Mucosa of descending colon (tissue), 3 donors: ENCODE measurements at places on chromosomes 6 and 20.

DNA sequence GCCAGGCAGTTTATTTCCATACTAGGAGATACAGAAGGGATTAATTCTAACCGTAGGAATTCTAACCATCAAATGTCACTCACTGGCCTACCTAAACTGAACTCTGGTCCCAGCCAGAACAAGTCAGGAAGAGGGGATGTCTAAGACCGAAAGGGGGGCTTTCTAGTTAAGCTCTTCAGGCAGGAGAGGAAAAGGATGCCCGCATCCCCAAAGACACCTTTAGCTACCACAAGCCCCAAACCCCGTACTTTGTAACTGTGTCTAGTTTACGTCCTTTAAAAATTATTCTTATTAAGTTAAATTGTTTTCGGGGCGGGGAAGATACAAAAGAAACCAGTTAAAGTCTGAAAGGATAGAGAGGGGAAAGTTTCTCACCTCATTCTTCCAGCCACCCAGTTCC, 1.2 kb upstream of the ZNF76 start:
- no peak for DNase-seq

DNA sequence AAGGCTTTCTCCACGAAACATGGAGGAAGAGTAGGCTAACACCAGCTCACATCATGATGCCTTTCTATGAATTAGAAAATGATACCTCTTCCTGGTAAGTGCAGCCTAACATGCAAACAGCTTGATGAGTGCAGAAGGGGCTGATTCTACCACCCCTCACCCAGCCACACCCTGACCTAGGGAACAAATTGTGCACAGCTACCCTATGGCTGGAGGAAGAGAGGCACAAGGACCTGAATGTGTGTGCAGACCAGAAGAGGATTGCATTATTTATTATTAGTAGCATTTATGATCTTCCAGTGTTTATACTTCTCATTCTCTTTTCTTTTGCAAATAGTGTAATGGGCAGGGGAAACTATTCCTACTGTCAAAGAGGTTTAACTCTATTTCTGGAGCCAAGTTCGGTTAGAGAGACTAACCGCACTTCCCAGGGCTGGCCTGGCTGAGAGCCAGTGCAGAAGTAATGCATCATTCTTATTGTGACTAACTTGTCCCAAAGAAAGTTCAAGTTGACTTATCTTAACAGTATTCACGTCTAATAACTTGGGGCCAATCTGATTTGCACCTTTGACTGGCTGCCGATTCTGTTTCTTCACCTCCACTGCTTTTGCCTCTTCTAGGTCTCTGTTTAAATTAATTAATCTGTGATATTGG, 237.5 kb downstream of the CD83 start:
- peak; percentile 42 for DNase-seq

GRCh38 chr20:49765413-49765736, 47.3 kb upstream of the SLC9A8 start:
- DNase-seq = no peak

DNA sequence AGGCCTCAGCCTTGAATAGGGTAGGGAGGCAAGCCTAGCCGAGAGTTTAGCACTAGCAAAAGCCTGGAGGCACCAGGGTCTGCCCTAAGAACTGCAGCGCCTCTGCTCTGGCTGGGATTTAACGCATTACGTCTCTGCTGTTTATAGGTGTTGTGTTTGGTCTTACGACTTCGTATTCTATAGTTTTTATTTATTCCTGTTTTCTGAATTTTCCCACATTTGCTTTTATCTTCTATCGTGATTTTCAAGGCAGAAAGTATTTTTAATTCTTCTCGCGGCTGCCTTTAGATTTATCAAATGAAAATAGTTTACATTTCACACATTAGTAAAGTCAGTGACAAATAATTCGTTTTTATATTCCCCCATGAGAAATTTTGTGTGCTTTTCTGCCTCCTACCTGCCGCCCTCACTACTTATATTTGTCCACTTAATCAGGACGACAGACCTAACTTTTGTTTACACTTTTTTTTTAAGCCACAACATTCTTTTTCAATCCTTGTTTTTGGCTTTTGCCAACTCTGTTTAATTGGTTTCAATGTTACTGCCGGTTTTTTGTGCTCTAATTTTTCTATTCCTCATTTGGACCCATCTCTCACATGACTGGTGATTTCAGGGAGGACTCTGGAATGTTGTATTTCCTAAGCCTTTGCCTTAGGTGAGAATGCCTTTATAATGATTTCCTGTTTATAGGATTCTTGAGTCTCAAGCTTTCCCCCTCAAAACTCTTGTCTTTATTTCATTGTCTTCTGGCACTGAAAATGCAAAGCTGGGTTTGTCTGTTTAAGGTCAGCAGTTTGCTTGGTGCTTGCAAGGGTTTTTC, 1.3 kb upstream of the LZTS3 start:
- DNase-seq = no peak

DNA sequence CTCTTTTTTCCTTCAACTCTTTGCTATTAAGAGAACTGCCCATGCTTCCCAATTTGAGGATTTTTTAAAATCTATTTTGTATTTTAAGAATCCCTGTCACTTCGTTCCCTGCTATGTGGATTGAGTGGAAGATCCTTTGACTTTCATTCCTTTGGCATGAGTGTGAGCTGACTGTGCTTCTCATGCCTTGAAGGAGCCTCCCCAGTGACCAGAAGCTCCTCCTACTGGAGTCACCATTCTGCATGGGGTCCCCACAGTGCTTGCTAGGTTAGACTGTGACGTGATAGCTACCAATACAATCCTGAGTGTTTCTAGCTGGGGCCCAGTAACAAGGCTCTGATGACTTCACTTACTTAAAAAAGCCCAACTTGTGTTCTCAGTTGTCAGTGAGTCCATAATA, 104.4 kb upstream of the LAMP5 start:
- no peak for DNase-seq

GRCh38 chr6:156832669-156833068, 55.5 kb downstream of the ARID1B start:
- no peak for DNase-seq

- DNase-seq = no peak
These were observed 193.7 kb upstream of the PROKR2 start for GRCh38 chr20:5510446-5510845.

DNA sequence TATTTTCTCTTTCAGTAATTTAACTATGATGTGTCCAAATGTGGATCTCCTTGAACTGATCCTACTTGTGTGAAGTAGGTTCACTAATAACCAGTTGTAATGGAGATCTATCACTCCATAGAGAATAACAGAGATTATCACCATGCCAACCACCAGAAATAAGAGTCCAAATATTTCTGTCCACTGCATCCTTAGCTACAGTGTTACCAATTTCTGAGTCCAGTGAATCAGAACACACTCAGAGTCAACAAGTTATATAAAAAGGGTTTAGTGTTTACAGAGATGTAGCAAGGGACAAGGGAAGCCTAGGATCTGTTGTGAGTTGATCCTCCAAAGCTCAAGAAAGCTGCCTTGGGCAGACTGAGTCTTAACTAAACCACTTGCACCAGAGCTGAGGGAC, 882.8 kb downstream of the TBC1D32 start:
- DNase-seq = no peak

- no peak for DNase-seq
These were observed 27.3 kb upstream of the TCFL5 start for GRCh38 chr20:62888910-62889309.

DNA sequence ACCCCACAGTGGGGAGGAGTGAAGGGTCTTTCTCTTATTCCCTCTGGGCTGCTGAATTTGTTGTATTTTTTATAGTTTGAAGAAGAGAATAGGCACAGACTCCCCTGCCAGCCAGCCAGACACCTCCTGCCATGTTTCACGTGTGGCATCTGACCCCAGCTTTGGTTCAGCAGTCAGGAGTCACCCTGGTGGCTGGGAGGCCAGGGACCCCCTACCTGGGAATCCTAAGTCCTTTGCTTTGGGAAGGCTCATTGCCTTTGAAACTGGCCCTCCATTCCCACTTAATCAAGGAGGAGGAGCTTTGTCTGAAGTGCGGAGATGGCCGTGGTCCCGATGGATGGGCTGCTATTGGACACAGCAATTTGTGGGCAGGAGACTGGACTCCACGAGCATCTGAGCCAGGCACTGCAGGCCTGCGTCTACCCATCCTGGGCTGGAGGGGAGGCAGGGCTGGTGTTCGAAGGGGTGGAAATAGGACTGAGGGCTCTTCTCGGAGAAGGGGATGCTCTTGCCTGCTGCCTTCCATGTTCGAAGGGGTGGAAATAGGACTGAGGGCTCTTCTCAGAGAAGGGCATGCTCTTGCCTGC, 196.1 kb downstream of the DLL1 start:
- no peak for DNase-seq

DNA sequence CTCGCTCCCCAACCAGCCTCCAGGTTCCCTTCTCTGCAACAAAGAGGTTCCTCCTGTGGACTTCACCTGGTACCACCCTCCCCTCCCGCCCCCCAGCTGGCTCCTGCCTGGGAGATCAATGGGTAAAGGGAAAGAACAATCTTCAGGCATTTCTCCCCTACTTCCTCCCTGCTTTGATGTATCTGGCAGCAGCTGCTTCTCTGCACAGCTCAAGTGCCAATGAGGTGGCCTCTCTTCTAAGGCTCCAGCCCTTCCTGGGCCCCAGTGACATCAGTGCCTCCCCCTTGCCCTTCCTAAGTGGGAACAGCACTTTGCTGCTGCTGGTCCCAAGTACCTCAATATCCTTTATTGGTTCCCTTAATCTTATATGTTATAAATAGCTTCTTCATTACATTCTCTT, 23.5 kb downstream of the MOCS1 start:
- no peak for DNase-seq

DNA sequence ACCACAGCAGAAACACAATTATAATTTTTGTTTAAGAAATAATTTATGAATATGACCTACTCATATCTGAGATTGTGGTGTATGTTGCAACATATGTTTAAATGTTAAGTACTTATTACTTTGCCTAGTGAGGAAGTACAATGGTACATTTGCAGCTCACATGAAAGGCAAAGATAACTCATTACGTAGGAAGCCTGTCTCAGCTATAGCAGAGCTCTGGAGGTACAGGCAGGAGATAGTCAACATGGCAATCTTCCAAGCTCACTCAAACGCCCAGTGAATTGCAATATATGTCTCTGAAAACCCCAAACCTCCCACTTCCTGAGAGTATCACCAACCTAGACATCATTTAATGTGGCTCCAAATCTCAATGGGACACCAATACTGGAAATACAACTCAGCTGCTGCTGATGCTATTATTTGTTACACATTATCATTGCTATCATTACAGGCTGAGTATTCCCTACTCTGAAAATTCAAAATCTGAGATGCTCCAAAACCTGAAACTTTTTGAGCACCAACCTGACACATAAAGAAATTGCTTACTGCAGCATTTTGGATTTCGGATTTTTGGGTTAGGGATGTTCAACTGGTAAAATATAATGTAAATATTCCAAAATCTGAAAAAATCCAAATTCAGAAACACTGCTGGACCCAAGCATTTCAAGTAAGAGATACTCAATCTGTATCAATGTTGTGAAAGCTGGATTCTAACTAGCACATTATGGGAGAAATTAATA, 25.1 kb upstream of the GSTA4 start:
- DNase-seq = no peak

DNA sequence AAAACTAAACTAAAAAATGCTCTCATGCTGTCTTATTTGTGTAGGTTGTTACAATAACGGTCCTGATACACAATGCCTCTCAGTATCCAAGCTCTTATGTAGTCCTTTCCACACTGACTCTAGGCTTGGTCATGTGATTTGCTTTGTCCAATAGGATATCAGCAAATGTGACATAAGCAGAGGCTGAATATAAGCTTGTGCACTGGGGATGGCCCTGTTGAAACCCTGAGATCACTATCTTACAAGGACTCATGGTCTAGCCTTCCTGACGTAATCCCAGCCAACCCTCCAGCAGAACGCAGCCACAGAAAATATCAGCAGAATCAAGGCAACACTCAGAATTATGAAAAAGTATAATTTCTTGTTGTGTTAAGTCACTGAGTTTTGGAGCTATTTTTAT, 145.1 kb upstream of the CCN2 start:
- DNase-seq = no peak

GRCh38 chr6:169566961-169567750, 134.7 kb downstream of the WDR27 start:
- DNase-seq = no peak

GRCh38 chr6:31979238-31979898, 2.5 kb upstream of the C4A start:
- no peak for DNase-seq

- peak; percentile 10 for DNase-seq
These were observed 247.6 kb downstream of the DLL1 start for GRCh38 chr6:170043150-170043819.

- peak; percentile 17 for DNase-seq
These were observed 103.3 kb downstream of the YTHDF1 start for GRCh38 chr20:63112491-63113219.

- DNase-seq = no peak
These were observed 7.9 kb downstream of the KIAA1755 start for GRCh38 chr20:38252292-38253288.

DNA sequence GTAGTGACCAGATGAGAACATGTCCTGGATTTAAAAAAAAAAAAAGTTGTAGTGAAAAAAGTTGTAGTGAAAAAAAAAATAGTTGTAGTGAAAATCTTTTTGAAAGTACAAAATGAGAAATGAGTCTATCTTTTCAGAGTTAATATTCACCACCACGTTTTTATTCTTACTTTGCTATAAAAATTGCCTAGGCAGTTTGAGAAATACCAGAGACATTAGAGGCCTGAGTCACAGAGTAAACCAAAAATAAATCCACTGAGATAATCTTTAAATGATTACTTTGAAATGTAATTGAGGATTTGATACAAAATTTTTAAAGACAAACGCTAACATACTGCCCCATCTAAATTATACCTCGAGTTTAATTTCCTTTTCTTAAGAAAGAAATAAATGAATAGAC, 101.2 kb upstream of the TIAM2 start:
- no peak for DNase-seq

GRCh38 chr6:22632581-22633145, 63.3 kb downstream of the HDGFL1 start:
- no peak for DNase-seq

DNA sequence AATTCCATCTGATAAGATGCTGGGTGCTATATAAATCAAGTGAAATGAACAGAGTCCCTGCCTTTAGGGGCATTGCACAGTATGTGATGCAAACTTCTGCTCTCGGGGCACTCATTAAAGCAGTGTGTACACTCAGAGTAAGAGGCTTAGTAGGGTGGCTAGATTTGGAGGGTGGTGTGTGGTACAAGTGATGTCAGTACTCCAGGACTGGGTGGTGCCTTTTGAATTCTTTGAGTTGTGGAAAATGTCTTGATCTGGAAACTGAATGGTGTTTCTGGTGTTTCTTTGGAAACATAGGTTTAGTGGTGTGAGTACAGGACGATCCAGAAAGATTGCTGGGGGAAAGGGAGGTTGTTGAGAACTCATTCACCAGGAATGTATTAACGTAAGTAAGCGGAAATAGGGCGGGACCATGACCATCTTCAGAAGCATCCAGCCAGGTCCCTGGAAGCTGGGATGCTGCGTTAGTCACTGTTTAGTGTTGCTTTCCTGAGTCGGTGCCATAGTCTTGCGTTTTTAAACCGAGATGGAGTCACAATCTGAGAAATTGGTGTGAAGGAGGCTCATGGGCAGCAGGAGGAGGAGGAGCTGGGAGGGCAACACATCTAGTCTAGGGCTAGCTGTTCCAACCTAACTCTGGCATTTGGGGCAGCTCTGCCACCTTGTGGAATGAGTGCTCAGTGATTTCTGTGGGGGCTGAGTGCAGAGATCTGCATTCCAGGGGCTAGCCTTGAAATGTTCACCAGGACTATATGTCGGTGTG, 70.3 kb downstream of the SCAND1 start:
- DNase-seq = peak; percentile 69
